Brain microvascular endothelial cell (primary cell): ENCODE measurements at places on chromosomes 5 and 9.

- DNase-seq, result no peak
Measured at GRCh38 chr5:22910523-22910922, 57.4 kb upstream of the CDH12 start.

DNA sequence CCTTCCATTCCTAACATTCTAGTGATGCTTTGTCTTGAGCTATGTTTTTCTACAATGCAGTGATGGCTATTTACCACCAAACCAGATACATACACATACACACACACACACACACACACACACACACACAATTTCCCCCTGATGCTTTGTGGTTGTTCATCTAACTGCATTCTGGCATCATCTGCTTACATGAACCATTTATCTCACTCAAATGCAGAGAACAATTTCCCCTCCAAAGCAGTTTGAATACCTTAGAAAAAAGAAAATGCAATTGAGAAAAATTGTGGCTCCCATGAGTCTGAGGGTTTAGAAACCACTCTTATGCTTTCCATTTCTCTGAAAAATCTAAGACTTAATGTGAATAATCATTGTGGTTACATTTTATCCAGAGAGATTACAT, 1024.8 kb downstream of the TLE4 start:
- no peak for DNase-seq

DNA sequence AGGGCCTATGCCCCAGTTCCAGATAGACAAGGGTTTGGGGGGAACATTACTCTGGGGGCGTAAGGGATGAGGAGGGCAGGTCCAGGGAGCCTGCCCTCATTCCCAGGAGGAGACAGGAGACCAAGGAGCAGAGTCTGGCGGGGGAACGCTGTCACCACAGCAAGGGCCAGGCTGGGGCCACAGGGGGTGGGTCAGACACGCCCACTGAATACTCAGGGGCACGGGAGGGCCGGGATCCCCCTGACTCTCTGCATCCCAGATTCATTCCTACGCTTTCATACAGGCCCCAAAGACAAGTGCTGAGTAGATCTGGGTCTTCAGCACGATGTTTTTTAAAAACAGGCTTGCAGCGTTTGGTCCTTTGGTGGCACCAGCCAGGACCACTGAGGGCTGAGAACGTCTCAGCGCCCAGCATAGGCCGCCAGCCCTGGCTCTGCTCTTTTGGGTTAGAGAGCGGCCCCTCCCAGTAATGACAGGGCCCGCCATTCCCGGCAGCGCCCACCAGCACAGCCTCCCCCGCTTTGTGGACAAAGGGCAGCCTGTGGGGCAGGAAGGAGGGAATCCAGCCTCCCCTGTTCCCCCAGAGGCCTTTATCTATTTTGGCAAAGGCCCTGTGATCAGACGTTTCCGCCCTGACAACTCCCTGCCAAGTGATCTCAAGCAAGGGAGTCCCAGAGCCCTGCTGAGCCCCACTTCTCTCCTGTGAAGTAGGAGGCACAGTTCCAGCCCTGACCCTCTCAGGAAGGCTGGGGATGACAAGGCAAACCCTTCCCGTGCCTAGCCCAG, 24.9 kb downstream of the NEK6 start:
- DNase-seq, result peak; percentile 63

- no peak for DNase-seq
Measured at GRCh38 chr9:16074963-16075362, 522.1 kb downstream of the CCDC171 start.

DNA sequence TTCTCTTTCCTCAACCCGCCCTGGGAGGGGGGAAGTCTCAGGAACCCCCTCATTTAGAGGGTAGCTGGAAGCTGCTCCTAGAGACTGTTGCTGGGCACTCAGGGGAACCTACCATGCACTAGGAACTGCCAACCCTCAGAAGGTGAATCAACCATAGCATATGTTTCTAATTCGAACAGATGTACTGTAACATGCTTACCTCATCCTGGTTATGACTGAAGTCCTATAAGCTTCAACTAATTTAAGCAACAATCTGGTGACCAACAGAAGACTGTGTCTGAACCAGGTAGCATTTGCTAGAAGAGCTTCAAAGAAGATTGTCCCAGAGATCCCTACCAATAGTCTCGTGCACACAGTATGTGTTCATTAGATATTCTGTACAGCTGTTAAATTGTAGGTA, 5.7 kb upstream of the PRDM6 start:
- DNase-seq, result no peak

- no peak for DNase-seq
Measured at GRCh38 chr5:157245476-157245875, 20.4 kb upstream of the CYFIP2 start.

GRCh38 chr5:13460587-13460986, 483.9 kb downstream of the DNAH5 start:
- no peak for DNase-seq

DNA sequence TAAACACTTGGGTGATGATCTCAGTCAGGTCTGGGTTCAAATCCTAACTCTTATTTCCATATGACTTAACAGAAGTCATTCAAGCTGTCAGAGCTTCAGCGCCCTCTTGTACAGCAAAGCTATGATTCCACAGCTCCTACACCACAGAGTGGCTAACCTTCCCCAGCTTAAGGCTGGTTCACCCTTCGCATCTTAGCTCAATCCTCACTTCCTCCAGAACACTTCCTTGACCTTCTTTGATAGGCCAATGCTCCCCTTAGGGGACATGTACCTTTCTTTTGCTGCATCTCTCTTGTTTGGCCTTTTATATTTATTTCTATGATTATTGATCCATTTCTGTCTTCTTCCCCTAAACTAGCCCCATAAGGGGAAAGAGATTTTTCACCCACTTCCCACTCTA, 57.0 kb downstream of the RASEF start:
- no peak for DNase-seq

DNA sequence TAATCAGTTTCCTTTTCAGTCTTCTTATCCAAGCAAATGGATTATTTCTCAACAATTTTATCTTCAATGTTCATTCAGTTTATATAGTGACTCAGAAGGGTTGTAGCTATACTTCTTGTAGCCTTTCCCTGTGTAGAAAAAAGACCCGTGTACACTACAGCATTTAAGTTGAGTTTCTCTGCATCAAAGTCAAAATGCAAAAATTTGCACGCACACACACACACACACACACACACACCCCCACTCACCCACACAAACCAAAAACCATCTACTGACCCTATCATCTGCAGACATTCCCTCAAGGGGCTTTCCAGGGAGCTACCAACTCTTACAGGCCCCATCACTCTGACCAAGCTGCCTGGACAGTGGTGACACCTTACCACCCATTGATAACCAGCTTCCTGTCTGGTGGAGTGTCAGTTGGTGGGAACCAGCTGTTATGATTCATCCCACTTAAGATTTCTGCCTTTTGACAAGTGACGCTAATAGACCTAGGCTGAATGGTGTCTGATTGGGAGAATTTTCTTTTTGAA, 12.2 kb upstream of the ELL2 start:
- peak; percentile 93 for DNase-seq

DNA sequence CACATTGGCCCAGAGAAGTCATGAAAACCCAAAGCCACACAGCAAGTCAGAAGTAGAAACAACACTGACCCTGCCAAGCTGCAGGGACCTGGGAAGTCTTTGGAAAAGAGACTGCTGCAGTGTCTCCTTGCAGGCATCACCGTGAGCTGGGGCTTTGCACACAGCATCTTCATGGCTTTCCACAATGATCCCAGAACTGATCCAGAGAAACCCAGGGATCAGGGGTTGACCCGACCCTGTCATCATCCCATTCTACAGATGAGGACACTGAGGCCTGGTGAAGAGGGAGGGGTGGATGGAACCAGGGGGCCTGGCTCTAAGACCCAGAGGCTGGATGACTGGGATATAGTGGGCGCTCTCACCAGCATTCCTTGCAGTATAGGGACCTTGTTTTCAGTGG, 4.3 kb upstream of the FAM78A start:
- DNase-seq, result no peak

- peak; percentile 10 for DNase-seq
Measured at GRCh38 chr9:20848490-20848889, 164.4 kb downstream of the FOCAD start.

- no peak for DNase-seq
Measured at GRCh38 chr9:29044959-29045358, 1471.7 kb upstream of the C9orf72 start.

GRCh38 chr5:164649266-164649665, 1143.8 kb downstream of the MAT2B start:
- DNase-seq, result no peak

DNA sequence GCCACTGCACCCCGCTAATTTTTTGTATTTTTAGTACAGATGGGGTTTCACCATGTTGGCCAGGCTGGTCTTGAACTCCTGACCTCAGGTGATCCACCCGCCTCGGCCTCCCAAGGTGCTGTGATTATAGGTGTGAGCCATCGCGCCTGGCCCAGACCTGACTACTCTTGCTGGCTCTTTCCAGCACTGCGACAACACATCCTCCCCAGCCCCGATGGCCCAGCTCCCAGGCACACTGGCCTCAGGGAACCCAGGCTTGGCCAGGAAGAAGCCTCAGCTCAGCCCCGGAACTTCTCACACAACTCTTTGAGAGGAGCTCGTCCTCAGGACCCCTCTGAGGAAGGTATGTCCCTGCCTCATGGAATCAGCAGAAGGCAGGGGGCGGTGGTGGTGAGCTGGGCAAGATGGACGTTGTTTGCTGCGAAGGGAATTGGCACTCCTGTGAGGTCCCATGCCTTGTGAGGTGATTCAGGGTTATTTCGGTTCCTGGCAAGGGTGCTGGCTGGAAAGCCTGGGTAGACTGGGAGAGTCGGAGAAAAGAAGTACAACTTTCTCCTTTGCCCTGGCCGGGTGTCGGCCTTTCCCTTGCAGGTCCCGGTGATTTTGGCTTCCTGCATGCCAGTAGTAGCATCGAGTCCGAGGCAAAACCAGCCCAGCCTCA, 5.9 kb downstream of the DELE1 start:
- DNase-seq, result no peak

GRCh38 chr5:43316421-43316820, 3.2 kb upstream of the HMGCS1 start:
- DNase-seq, result no peak
